Activated CD4-positive, alpha-beta T cell treated with anti-CD3 and anti-CD28 coated beads, Interleukin-2, amount 10 ng/mL, durations not matched to agents 7 days and 5 days (primary cell): ENCODE measurements at places on chromosomes 12 and 14. TPM values are rescaled to one million over a fixed set of nuclear protein-coding genes. Genes with fewer than 3 reads are reported as not detected.

GRCh38 chr14:78486621-78487020 is 316.4 kb downstream of the NRXN3 start:
- H3K4me1 ChIP-seq = no peaks in the 10 kb centered on the region
- H3K27ac ChIP-seq = no peak overlapping the region

DNA sequence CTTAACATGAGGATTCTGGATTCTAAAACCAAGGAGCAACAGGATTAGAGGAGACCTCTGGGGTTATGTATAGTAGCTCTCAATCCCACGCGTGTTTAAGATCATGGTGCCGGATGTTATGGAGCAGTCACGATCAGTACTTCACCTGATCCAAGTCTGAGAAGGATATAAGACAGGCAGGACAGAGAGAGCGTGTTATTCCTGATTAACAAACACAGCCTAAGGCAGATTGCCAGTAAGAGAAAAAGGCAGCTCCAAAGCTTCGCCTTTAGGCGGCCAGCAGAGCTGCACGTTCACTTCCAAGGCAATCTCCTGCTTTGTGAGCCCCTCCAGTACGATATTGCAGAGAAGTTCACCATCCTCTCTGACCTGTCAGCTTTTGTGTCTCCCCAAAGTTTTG is 5.5 kb downstream of the SETD3 start:
- DNase-seq = no peak
- H3K36me3 ChIP-seq = peaks cover 4% of the 10 kb centered on the region
- H3K27ac ChIP-seq = no peak overlapping the region
- H3K4me3 ChIP-seq = no peak overlapping the region

- peaks cover 3% of the 10 kb centered on the region for H3K4me1 ChIP-seq
- no peak overlapping the region for H3K4me3 ChIP-seq
- peaks cover 24% of the 10 kb centered on the region for H3K27me3 ChIP-seq
- DNase-seq = no peak
- no peak overlapping the region for H3K27ac ChIP-seq
These were observed 102.6 kb upstream of the PRB2 start for GRCh38 chr12:11497995-11498394.

- no peaks in the 10 kb centered on the region for H3K4me1 ChIP-seq
- no peaks in the 10 kb centered on the region for H3K36me3 ChIP-seq
- H3K4me3 ChIP-seq = no peak overlapping the region
These were observed 22.8 kb downstream of the FAIM2 start for GRCh38 chr12:49880756-49881414.

DNA sequence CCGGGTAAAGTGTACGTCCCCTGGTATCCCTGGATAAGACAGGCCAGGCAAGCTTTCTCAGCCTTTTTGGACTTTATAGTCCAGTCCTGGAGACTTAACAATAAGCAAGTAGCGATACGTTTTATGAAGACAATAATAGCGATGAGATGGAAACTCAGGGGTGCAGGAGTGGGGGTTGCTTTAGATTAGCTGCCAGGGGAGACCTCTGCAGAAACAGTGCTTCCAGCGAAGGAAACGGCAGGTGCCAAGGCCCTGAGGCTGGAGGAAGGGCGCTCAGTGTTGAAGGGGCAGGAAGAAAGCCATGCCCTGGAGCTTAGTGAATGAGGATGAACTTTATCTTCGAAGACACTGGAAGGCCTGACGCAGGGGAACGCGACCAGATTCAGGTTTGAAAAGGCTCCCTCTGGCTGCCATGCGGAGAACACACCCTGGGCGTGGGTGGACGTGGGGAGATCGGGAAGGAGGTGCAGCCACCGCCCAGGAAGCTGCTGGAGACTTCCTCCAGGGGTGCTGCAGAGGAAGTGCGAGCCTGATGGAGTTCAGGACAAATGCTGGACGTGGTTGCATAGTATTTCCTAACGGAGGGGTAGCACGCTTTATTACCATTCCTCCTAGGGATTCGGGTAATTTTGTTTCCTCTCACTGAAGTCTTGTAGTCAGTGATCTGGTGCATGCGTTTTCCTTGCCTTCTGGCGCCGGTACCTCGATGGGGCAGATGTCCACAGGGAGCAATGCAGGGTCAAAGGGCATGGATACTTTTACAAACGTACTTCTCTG is 26.1 kb upstream of the UBC start:
- no peaks in the 10 kb centered on the region for H3K27me3 ChIP-seq
- H3K36me3 ChIP-seq = peaks cover 10% of the 10 kb centered on the region
- H3K4me3 ChIP-seq = no peak overlapping the region
- no peak overlapping the region for H3K27ac ChIP-seq

GRCh38 chr12:116837097-116837496 is 44.1 kb downstream of the HRK start:
- H3K4me3 ChIP-seq = no peak overlapping the region
- DNase-seq = no peak
- H3K27me3 ChIP-seq = no peaks in the 10 kb centered on the region
- no peaks in the 10 kb centered on the region for H3K4me1 ChIP-seq
- H3K36me3 ChIP-seq = no peaks in the 10 kb centered on the region
- no peak overlapping the region for H3K27ac ChIP-seq

- no peaks in the 10 kb centered on the region for H3K27me3 ChIP-seq
- no peak overlapping the region for H3K27ac ChIP-seq
- peaks cover 14% of the 10 kb centered on the region for H3K36me3 ChIP-seq
- peaks cover 4% of the 10 kb centered on the region for H3K4me1 ChIP-seq
These were observed 7.7 kb downstream of the C3AR1 start for GRCh38 chr12:8058506-8058905.

GRCh38 chr14:98210045-98210672 is 1061.8 kb downstream of the BCL11B start:
- H3K36me3 ChIP-seq = peaks cover 14% of the 10 kb centered on the region
- DNase-seq = peak; percentile 50
- H3K4me3 ChIP-seq = peak overlapping the region; percentile 45

- H3K27ac ChIP-seq = no peak overlapping the region
- no peak overlapping the region for H3K4me3 ChIP-seq
- H3K27me3 ChIP-seq = peaks cover 58% of the 10 kb centered on the region
- peaks cover 6% of the 10 kb centered on the region for H3K4me1 ChIP-seq
- DNase-seq = no peak
These were observed 4.4 kb upstream of the KCNK10 start for GRCh38 chr14:88327497-88327896.

DNA sequence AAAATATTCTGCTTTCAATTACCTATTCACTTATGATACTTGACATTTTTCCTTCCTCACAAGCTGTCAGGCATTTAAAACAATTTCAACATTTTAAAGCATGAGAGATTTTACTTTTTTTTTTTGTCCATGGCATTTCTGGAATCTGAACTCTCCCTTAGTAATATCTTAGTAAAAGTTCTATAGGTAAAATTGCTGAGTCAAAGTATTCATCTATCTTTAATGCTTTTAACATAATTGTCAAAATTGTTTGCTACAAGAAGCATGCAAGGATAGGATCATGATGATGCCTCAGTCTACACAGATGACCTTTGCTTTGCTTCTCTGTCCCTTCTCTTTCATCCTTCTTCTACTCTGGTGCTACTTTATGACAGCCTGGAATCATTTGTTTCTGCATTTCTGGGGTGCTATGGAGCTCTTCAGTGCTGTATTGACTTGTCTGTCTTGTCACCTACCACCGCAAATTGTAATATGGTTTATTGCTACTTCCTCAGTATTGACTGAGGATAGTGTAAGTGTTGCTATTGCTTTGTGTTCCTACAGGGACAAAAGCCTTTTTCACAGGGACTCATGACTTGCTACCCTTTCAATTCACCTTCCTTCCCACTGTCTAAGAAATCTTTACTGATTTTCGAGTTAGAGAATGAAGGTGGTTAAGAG is 589.8 kb upstream of the ATP2B1 start:
- H3K4me1 ChIP-seq = peaks cover 18% of the 10 kb centered on the region
- peaks cover 13% of the 10 kb centered on the region for H3K27me3 ChIP-seq
- DNase-seq = no peak
- no peaks in the 10 kb centered on the region for H3K36me3 ChIP-seq
- no peak overlapping the region for H3K4me3 ChIP-seq

DNA sequence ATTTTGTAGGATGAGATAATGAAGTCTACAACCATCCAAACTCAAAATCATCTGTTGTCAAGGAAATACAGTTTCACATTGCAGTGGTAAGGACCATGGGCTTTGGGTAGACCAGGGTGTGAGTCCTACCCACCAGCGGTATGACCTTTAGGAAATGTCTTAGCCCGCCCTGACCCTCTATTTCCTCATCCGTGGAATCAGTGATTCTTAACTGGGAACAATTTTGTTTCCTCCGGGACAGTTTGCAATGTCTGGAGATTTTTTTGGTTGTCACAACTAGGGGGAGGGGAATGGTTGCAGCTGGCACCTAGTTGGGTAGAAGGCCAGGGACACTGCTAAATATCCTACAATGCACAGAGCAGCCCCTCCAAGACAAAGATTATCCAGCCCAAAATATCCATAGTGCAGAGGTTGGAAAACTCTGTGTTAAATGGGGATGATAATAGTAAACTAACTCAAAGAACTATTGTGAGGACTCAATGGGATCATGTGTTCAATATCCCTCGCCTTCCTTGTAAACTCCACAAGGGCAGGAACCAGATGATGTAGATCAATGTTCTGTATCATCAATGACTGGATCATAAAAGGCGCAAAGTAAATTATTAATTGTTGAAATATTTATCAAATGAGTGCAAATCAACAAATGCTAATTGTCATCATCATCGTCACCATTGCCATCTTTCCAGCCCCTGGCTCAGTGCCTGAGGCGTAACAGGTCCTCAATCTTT is 15.7 kb upstream of the IFT81 start:
- no peaks in the 10 kb centered on the region for H3K36me3 ChIP-seq
- no peaks in the 10 kb centered on the region for H3K4me1 ChIP-seq
- peaks cover 18% of the 10 kb centered on the region for H3K27me3 ChIP-seq
- DNase-seq = no peak

GRCh38 chr14:94310248-94310647 is 12.9 kb downstream of the SERPINA6 start:
- no peaks in the 10 kb centered on the region for H3K4me1 ChIP-seq
- H3K36me3 ChIP-seq = no peaks in the 10 kb centered on the region
- no peak for DNase-seq
- H3K27ac ChIP-seq = no peak overlapping the region

GRCh38 chr12:27095346-27095745 is 13.0 kb upstream of the C12orf71 start:
- H3K4me3 ChIP-seq = no peak overlapping the region
- H3K36me3 ChIP-seq = no peaks in the 10 kb centered on the region
- no peaks in the 10 kb centered on the region for H3K27me3 ChIP-seq
- DNase-seq = no peak
- no peaks in the 10 kb centered on the region for H3K4me1 ChIP-seq

DNA sequence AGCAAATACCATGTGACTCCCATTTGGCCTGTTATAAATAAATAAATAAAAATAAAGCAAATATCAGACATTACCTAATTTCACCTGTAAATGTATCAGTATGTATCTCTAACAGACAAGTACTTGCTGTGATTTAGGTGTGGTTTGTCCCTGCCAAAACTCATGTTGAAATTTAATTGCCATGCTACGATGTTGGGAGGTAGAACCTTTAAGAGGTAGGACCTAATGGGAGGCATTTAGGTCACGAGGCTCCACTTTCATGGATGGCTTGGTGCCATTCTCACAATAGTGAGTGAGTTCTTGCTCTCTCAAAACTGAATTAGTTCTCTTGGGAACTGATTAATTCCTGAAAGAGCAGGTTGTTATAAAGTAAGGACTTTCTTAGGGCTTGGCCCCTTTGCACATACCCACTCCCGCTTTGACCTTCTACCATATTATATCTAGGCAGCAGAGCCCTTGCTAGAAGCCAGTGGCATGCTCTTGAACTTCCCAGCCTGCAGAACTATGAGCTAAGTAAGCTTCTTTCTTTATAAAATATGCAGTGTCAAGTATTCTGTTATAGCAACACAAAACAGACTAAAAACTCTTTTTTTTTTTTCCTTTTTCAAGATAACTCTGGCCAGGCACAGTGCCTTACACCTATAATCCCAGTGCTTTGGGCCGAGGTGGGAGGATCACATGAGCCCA is 26.0 kb downstream of the VEZT start:
- H3K4me1 ChIP-seq = peaks cover 20% of the 10 kb centered on the region
- H3K27me3 ChIP-seq = no peaks in the 10 kb centered on the region
- H3K27ac ChIP-seq = no peak overlapping the region
- DNase-seq = no peak
- H3K36me3 ChIP-seq = peaks cover 5% of the 10 kb centered on the region
- no peak overlapping the region for H3K4me3 ChIP-seq

DNA sequence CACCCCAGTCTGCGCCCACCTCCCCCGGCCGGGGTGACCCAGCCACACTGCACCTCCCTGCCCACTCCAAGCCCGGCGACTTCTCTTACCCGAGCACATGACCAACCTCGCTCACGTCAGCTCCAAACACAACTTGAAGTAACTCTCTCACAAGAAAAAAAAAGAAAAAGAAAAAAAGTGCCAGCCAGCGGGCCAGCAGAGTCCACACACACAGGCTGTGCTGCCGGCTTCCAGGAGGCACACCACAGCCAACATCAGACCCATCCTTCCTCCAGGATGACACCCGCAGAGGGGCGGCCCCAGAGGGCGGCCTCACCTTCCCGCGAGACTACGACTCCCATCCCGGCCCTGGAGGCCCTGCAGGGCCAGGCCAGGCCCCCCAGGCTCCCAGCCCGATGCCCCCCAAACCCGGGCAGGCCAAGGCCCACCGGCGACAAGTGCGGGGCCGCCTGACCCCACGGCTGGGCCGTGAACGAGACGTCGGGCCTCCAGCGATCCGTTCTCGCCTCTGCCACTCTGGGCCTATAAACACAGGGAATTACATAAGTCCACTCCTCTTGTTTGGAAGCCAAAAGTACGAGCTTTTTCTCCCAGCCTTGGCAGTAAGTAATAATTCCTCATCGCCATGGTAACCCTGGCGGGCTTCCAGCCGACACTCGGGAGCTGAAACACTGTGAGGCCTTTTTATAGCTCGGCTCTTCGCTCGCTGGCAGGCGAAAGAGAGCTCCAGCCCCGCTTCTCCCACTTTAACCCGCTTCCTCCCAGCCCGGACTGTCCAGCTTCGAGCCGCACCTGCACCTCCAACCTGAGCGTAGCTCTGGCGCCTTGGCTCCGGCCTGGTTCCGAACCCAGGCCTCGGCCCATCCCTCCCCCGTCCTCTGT is 49.1 kb downstream of the NCOR2 start:
- no peak overlapping the region for H3K4me3 ChIP-seq
- DNase-seq = no peak
- H3K36me3 ChIP-seq = peaks cover 5% of the 10 kb centered on the region
- peaks cover 7% of the 10 kb centered on the region for H3K4me1 ChIP-seq

DNA sequence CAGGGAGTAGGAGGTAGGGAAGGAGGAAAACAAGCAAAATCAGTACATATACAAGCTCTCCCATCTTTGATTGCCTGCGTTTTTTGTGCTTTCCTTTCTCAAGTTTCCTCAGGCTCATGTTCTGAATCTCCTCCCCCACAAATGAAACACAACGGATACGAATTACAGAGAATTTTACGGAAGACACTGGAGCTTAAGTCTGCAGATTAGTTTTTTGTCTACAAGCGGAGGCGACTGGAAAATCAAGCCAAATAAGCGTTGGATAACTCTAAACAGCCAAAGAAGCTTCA is 612 bp downstream of the WBP11 start:
- H3K27ac ChIP-seq = no peak overlapping the region
- no peaks in the 10 kb centered on the region for H3K27me3 ChIP-seq
- no peak for DNase-seq
- H3K4me1 ChIP-seq = peaks cover 21% of the 10 kb centered on the region

Gene MYF6
- total RNA-seq = not detected

Gene NINJ2
- 7.4 TPM for total RNA-seq

Gene SYT1
- not detected for total RNA-seq

Gene SYNDIG1L
- not detected for total RNA-seq

Gene POMT2
- total RNA-seq = 11.9 TPM

Gene LRCOL1
- not detected for total RNA-seq

Gene CLEC4E
- total RNA-seq = not detected
